Fibroblast of skin of right biceps (primary cell): ENCODE measurements at places on chromosomes 4 and X.

DNA sequence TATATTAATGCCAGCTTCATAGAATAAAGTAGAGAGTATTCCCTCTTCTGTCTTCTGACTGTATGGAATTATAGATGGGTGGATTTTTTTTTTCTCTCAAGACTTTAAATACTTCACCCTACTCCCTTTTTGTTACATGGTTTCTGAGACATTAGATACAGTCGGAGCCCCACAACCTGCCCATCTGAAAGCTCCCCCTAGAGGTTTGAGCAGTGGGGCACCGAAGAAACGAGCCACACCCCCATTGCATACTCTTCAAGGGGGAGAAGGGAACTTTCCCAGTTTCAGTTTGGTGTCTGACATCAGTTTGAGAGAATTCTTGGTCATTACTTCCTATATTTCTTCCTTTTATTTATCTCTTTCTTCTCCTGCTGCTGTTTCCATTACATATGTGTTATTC, 437.6 kb upstream of the AGA start:
- DNase-seq = no peak

DNA sequence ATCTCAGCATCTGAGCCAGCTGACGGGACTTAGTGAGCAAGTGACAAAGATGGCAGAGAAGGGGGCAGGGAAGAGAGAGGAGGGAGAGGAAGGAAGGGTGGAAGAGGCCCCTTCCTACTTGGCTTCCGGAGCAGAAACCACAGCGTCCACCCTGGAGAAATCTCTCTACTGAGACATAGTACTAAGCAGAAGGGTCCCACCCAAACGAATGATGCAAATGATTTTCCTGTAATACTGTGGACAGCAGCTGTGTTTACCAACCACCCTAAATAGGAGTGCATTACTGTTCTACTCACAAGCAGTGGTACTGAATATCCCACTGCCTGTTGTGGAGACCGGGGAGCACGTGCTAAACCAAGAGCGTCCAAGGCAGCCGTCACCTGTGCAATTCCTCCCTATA, 29.4 kb downstream of the DTHD1 start:
- DNase-seq = no peak

- no peak for DNase-seq
These were observed 19.7 kb upstream of the GPR78 start for GRCh38 chr4:8560265-8561047.

DNA sequence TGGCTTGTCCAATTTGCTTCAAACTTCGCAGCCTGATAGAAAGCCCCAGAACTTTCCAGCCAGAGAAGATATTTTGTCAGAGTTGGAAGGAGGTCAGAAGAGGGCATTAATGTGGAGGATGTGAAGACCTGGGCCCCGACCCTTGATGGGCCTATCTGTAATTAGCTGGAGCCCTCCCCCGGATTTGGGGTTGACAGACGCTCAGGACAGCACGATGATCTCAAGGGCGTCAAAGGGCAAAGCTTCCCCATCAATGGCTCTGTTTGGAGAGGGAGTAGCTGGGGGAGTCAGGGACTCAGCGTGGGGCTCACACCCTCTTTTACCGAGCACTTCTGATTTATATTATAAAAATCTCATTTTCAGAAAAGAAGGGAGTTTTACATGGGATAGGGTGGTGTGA, 59.0 kb upstream of the PPP2R3B start:
- DNase-seq = no peak
